ENCODE measurements at places on chromosomes 11 and 22.

DNA sequence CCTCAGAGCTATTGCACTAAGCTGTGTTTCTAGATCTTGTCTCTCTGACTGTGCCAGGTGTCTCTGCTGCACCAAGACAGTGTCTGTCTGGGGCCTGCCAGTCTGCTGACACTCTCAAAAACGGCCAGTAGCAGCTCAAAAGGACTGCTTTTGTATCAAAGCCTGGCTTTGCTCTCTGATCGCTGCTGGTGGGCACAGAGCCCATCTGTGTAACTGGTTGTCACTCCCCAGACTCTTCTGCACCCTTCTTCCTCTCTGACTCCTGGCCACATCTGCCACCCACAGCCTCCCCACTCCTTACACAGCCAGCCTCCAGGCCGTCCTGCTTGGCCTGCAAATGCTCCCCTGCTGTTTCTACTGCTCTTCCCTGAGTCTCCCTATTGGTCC is 26.5 kb downstream of the MED15 start:
- DNase-seq: no peak

- no peak for DNase-seq
These were observed 5.4 kb downstream of the PDE2A start for GRCh38 chr11:72668629-72669347.

DNA sequence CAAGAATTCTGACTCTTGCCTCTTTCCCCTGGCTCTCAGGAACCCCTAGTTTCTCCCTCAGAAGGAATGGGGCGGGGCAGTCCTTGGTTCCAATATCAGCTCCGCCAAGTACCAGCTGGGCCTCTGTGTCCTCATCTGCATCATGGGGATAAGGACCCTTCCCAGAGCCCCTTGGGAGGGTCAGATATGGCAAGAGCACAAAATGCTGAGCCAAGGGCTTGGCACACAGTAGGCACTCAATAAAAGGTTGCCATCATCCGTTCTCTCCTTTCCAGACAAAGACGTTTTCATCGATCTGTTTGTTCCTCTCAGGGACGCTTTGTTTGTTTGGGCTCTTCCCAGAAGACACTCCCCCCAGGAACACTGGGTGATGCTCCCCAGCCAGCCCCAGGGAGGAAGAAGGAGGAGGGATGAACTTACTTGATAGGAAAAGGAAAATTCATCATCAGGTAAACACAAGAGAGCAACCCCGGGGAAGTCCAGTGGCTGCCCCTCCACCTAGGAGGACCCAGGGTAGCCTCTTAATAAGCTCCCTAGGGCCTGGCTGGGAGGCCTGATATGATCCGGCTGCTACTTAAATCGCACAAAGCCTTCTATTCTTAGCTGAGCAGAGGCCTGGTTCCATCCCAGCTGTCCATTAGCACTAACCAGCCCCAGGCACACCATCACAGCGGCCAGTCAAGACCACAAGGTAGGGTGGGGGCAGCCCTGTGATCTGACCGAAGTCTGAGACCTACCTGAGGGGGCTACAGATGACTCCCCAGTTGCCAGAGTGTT is 19.6 kb downstream of the GDPD5 start:
- no peak for DNase-seq

DNA sequence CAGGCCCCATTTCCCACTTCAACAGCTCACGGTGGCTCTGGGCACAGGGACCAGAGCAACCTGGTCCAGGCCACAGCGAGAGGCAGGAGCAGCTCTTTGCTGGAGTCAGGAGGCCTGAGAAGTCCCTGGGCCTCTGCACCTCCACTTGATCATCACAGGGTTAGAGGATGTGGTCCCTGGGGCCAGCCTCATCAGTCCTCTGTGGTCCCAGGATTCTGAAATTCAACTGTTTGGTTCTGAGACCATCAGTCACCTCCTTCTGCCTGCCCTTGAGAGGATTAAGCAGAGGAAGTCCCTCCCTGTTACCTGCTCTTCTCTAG is 24.9 kb upstream of the CBX7 start:
- no peak for DNase-seq

DNA sequence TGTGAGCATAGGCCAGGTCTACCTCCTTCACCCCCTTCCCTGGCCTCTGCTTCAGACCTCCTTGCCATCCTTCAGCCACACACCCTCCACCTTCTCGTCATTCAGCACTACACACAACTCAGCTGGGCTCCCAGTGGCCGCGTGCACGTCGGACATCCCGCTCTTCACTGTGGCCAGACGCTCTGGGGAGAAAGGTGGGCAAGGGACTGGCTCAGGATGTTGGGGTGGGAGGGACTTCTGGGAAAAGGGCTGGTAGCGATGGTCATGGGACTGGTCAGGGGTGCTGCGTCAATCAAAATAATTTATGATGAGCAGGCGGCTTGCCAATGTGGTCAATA is 11.6 kb downstream of the IGSF22 start:
- no peak for DNase-seq
